Tibial artery (tissue), 4 donors: ENCODE measurements at places on chromosomes 6 and 20.

GRCh38 chr6:20882014-20882413, 347.8 kb downstream of the CDKAL1 start:
- no peak for DNase-seq

DNA sequence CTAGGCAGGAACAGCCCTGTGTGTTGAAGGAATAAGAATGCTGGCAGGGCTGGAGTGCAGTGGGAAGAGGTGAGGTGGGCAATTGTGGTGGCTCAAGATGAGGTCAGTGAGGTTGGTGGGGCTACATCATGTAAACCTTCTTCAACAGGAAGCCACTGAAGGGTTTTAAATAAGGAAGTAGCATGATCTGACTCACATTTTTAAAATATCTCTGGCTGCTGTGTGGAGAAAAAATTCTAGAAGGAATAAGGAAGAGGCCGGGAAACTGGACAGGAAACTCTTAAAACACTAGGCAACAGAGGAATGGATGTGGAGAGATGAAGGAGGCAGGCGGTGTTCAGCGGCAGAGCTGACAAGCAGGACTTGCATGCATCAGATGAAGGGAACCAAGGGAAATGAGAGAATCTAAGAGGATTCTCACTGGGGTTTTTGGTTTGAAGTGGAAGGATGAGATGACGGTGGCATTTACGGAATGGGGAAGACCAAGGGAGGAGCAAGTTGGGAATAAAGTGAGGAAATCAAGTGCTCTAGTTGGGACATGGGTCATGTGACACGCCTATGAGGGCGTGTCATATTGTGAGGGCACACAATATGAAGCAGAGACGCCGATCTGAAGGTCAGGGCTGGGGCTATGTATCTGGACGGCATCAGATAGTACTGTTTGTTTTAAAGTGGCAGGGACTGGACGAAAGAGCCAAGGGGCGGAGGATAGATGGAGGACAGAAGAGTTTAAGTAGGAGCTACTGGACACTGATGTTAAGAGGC, 18.2 kb downstream of the TMEM242 start:
- no peak for DNase-seq

DNA sequence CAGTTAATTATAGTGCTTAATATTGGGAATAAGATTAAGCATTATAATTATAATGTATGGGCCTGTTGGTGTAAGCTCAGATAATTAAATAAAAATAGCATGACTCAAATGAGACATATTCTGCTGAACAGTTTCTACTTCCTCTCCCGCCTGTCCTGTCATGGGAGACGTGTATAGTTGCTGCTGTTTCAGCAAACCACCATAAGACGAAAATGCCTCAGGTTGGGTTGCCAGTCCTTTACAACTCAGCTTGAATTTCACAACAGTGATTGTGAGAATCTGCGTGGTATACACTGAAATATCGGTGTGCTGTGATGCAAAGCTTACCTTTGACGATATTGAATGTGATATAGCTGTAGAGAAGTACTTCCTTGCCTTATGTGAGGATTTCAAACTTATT, 99.5 kb downstream of the POPDC3 start:
- no peak for DNase-seq

DNA sequence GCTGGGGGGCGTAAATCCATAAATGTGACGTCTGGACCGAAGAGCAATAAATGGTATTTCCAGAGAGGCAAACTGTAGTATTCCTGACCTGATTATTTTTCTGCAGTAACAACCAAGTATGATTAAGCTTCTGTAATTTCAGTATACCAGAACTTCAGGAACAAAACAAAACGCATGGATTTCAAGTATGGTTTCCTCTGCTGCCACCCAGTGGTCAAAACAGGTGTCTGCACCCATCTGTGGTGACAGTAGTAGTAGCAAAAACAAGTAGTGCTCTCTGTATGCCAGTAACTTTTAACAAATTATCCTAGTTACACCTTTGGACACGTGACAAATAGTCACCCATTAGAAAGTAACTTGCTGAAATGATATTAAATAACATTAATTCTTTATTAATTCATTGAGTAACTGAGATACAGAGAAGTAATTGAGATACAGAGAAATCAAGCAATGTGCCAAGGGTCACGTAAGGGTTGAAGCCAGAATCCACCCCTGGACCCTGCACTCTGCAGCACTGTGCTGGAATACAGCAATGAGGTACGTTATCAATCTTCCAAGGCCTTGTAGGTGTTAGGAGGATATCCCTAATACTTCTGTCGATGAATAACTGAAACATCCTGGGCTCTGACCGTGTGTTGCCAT, 7.9 kb downstream of the CALHM4 start:
- DNase-seq: peak; percentile 87

DNA sequence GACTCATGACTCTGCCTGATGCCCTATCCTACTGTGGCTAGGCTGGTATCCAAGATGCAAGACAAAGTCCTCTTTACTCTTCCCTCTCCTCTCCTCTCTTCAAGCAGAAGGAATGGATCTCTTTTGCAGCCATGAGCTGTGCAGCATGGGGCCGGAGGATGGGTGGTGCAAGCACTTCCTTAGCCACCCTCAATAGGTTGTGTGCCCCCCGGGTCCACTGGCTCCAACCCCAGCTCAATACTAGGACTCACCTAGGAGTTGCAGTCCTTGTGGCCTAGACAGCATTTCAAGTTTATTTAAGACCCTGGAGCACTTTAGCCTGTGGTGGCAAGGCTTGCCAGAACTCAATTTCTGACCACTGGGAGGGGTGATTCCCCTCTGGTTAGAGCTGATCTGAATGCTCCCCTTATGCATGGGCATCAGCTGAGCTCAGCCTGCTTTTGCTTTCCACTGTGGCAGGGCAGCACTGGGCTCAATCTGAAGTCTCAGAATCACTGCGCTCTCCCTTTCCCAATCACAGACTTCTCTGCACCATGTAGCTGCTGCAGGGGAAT, 29.0 kb upstream of the GRM4 start:
- no peak for DNase-seq

- no peak for DNase-seq
Measured at GRCh38 chr6:136108361-136108945, 141.7 kb downstream of the MTFR2 start.

DNA sequence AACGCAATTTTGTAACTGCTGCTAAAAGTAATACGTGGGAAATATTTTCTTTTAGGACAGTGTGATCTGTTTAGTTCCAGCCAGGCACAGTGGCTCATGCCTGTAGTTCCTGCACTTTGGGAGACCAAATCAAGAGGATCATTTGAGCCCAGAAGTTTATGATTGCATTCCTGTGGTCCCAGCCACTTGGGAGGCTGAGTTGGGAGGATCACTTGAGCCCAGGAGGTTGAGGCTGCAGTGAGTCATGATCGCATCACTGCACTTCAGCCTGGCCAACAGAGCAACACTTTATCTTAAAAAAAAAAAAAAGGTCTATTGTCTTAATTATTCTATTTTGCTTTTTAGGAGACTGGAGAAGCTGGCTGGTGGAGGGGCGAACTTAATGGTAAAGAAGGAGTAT, 101.5 kb downstream of the CD2AP start:
- DNase-seq: no peak

GRCh38 chr6:63816982-63817436, 181.4 kb downstream of the PHF3 start:
- DNase-seq: no peak

DNA sequence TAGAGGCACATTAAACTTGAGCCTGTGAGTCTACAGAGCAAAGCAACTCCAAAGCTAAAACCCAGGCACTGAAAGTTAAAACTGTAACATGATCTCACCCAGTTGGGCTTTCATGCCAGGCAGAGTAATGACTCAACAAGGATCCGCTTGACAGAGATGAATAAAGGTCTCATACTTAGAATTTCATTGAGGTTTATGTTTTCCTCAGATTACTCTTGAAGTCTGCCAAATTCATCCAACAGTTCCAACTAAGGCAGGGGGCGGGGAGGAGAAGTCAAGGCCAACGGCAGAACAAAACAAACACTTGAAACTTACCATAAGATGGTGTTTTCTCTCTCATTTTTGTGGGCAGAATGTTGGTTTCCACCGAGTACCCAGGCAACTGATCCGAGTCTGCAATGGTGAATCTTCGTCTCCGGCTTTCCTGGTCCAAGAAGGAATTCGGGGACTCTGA, 54.0 kb upstream of the IPCEF1 start:
- peak; percentile 42 for DNase-seq

DNA sequence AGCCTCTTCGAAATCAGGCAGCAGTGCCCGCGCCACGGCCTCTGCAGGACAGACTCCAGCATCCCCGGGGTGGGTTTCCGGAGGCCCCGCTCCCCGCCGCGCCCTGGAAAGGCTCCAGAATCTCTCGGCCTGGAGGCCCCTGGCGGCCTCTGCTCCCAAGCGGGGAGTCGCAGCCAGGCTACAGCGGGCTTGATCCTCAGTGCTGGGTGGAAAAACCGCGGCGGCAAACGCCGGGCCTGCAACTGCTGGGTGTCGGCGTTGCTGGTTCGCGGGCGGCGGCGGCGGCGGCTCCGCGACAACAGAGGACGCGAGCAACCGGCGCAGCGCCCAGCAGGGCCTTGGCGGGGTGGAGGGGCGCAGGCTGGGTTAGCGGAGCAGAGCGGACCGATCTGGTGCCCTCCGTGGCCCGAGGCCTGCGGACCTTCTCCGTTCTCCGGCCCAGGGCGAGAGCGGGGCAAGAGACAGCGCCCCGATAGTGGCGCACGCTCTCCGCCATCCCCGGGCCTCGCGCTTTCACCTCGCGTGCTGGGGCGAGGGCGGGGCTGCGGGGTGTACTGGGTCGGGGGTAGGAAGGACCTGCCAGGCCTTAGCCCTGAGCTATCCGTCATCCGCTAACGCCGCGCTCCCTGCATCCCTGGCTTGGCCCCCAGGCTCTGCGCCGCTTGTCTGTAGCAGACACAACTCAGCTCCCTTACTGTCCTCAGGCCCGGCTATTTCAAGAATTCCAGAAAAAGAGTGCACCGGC, 3.4 kb upstream of the ZNF292 start:
- DNase-seq: peak; percentile 58

- no peak for DNase-seq
Measured at GRCh38 chr6:138372711-138373463, 4.8 kb upstream of the SMIM28 start.

DNA sequence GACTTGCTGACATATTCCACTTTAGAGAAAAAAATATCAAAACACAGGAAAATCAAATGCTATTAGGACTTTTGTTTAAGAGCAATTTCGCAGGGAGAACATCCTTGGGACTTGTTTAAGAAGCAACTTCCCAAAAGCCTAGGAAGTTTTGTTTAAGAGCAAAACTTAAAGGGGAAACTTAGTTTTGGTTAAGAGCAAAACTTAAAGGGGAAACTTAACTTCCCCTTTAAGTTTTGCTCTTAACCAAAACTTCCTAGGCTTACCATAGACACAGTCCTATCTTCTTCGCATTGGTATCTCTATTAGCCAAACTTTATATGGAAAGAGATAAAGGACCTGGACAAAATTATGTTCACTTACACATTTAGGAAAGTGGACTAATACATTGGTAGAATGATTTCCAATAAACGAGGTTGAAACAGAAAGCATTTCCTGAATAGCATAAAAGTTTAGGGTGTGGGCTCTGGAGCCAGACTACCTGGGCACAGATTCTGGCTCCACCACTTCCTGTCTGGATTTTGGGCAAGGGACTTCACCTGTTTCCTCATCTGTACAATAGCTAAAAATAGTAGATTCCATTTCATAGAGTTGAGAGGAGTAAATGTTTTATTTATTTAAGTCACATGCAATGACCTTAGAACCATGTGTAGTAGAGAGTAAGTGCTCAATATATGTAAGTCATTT, 15.7 kb downstream of the PAQR8 start:
- no peak for DNase-seq
